ENCODE measurements at places on chromosomes 11 and 22. TPM values are rescaled to one million over a fixed set of nuclear protein-coding genes. Genes with fewer than 3 reads are reported as not detected.
A peak's percentile ranks its signal among the peaks of the same experiment; 100 is the strongest.

DNA sequence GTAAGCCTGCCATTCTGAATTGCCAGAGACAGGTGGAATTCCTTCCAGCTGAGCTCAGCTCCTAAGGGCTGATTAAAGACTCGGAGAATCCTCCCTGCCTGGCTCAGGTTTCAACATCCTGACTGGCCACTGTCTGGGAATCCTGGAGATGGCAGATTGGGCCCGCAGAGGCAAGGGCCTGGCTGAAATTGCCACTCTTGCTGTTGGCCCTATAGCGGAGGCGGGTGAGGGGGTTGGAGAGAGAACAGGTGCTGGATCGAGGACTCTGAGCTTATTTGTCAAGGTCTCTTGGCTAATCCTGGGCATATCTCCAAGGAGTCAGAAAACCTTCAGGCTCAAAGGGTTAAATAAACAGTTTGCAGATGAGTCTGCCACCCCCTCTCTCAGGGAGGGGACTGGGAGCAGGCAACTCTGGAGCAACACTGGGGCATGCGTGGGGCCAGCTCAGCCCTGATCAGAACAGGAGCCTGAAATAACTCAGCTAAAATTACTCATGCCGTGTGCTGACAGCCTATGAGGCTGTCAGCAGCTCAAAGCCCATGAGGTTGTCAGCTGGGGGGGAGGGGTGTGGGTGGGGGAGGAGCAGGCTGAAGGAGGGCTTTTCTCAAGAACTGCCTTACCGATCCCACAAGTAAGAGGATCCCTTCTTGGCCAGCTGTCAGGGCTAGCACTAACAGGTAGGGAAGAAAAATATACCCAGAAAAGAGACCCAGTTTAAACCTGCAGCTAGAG lies 14.7 kb upstream of the MFRP start:
- no peaks in the 10 kb centered on the region for H3K36me3 ChIP-seq
- peaks cover 16% of the 10 kb centered on the region for H3K27me3 ChIP-seq
- H3K27ac ChIP-seq: no peak overlapping the region
- no peak for DNase-seq

GRCh38 chr11:134532131-134532920 lies 120.3 kb upstream of the B3GAT1 start:
- no peaks in the 10 kb centered on the region for H3K27me3 ChIP-seq
- DNase-seq: no peak
- no peak overlapping the region for H3K27ac ChIP-seq
- H3K4me1 ChIP-seq: no peaks in the 10 kb centered on the region
- H3K36me3 ChIP-seq: no peaks in the 10 kb centered on the region
- no peak overlapping the region for H3K4me3 ChIP-seq

DNA sequence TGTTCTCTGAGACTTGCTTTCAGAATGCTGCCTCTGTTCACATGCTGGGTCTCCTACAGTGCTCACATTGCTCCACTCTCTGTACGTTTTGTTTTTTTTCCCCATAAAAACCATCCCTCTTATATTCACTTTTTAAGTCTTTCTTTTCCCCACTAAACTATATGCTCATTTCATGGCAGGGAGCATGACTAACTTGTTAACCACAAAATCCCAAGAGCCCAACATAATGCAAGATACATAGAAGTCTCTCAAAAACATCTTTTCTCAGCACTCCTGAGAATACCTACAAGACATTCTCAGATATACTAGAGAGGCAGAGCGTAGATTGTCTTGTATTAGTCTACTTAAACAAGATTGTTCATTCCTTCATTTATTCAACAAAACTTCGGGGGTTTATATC lies 73.3 kb downstream of the FAM76B start:
- peak overlapping the region; percentile 12 for H3K27ac ChIP-seq
- peaks cover 6% of the 10 kb centered on the region for H3K27me3 ChIP-seq
- no peaks in the 10 kb centered on the region for H3K36me3 ChIP-seq
- no peak for DNase-seq

GRCh38 chr11:64787526-64788320 lies 9.4 kb upstream of the SF1 start:
- no peak overlapping the region for H3K4me3 ChIP-seq
- no peak overlapping the region for H3K27ac ChIP-seq
- no peaks in the 10 kb centered on the region for H3K27me3 ChIP-seq
- no peaks in the 10 kb centered on the region for H3K4me1 ChIP-seq
- peaks cover 14% of the 10 kb centered on the region for H3K36me3 ChIP-seq

DNA sequence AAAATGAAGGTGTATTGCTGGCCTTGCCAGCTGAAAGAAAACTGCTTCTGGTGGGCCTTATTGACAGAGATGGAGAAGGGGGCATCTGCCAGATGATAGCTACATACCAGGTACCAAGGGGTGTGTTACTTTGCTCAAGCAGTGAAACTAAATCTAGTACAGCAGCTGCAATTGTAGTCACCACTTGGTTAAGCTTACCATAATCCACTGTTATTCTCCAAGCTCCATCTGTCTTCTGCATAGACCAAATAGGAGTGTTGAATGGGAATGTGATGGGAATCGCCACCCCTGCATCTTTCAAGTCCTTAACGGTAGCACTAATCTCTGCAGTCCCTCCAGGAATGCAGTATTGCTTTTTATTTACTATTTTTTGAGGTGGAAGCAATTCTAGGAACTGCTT lies 45.8 kb upstream of the LIN7C start:
- no peak overlapping the region for H3K27ac ChIP-seq
- no peak for DNase-seq
- H3K4me3 ChIP-seq: no peak overlapping the region
- no peaks in the 10 kb centered on the region for H3K27me3 ChIP-seq
- no peaks in the 10 kb centered on the region for H3K36me3 ChIP-seq

DNA sequence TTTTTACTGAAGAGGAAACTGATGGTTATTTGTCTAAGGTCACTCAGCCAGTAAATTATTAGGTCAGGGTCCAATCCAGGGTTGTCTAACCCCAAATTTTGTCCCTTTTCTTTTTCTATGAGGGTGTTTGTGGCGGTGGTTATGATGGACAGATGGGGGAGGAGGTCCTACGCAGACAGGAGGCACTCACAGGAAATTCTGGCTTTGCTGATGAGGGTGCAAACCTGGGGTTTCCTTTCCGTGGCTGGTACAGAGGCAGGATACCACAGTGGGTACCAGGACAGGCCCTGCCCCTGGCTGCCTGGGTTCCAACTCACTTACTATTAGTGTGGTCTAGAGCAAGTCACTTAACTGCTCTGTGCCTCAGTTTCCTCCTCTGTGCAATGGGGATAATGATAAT lies 91.0 kb downstream of the RRM1 start:
- H3K27ac ChIP-seq: no peak overlapping the region
- no peaks in the 10 kb centered on the region for H3K36me3 ChIP-seq
- DNase-seq: no peak

DNA sequence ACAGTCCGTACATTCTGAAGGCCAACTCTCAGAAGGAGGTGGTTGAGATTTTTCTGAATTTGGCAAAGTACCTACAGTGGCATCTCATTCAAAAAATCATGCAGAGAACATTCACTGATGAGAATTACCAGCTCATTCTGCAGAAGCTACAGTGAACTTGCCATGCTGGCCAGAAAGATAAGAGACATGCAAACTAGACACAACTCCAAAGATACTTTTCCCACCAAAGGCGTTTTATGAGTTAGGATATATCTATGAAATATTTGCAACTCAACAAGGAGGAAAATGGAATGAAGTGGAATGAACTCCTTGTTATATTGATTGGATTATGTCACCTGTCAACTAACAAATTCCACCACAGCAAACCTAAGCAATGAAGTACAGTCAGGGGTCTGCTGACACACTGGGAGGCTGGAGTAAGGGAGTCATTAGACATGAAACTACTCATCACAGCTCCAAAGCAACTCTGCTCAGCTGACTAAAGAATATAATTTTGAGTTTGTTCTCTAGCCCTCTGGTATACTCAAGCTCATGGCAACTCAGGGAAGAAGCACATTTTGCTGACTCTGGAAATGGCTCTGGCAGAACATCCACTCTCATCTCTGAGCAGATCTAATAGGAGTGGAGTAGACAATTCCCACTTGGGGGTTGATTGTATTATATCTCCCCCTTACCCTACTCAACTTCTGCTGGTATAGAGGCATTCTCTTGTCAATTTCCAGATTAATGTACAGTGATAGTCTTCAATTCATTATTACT lies 22.9 kb downstream of the MAML2 start:
- no peaks in the 10 kb centered on the region for H3K27me3 ChIP-seq
- no peak overlapping the region for H3K4me3 ChIP-seq
- no peak for DNase-seq
- no peaks in the 10 kb centered on the region for H3K36me3 ChIP-seq
- peaks cover 16% of the 10 kb centered on the region for H3K4me1 ChIP-seq

- H3K27me3 ChIP-seq: peaks cover 14% of the 10 kb centered on the region
- no peaks in the 10 kb centered on the region for H3K36me3 ChIP-seq
- no peak for DNase-seq
Measured at GRCh38 chr22:37097346-37097745, 12.2 kb downstream of the TMPRSS6 start.

DNA sequence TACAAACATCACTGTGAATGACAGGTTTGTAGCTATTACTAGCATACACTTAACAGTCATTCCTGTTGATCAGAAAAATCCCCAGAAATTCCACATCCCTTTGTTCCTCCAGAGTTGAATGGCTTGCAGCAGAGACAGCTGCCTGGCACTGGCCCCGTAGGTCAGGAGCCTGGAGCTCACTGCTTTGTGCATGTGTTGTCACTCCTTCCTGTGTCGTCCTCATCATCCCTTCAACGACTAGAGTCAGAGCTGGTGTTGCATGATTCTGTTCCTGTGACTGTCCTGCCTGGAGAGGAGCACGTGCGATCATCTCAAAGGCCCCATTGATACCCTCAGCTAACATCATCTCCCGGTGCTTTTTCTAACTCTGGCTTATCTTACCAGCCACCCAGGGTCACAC lies 58.3 kb downstream of the LDLRAD3 start:
- peak; percentile 75 for DNase-seq
- no peak overlapping the region for H3K4me3 ChIP-seq
- H3K27ac ChIP-seq: peak overlapping the region; percentile 50
- peaks cover 17% of the 10 kb centered on the region for H3K4me1 ChIP-seq

DNA sequence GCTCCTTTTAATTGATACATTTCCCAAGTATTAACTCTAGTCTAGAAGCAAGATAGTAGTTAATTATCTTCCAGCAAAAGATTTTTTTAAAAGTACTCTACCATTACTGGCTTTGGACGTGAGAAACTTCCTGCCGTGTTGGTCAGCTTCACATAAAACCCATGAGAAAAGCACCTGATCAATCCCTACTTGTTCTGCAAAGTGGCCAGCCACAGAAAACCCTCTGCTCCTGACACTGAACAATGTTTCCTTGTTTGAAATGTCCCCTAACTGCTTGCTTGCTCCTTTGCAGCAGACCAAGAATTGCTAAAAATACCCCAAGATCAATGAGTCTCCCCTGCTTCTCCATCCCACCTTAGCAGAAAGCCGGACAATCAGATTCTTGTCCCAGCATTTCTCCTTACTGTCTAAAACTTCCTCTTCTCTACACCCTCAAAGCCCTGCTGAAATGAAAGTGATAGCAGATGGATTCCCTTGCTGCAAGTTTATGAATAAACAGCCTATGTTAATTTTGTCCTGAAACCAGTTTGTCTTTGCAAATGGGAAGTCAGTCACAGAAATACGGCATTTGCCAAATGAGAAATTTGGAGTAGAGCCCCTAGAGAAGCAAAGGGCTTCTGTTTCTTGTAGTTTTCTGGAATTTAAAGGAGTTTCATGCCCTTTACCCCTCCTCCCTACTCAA lies 207.1 kb upstream of the ARHGAP20 start:
- no peaks in the 10 kb centered on the region for H3K36me3 ChIP-seq
- H3K4me3 ChIP-seq: no peak overlapping the region
- no peak for DNase-seq
- no peak overlapping the region for H3K27ac ChIP-seq
- H3K4me1 ChIP-seq: no peaks in the 10 kb centered on the region

DNA sequence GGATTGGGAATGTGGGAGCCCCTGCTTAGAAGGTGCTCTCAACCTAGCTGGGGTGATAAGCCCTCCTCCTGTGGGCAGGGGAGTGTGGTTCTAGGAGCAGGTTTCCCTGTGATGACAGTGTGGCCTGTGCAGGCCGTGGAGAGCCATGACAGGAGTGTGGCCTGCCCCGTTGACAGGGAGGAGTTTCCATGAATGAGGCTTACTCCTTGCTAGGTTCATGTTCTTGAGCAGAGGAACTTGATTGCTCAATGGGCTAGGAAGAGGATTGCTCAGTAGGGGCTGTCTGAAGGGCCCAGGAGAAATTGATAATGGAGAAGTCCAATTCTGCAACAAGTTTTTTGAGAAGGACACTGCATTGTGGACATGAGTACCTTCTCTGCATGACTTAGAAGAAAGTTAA lies 92.0 kb downstream of the PPP6R3 start:
- H3K27ac ChIP-seq: no peak overlapping the region
- H3K4me1 ChIP-seq: peaks cover 17% of the 10 kb centered on the region
- no peaks in the 10 kb centered on the region for H3K27me3 ChIP-seq

- no peak for DNase-seq
- H3K27ac ChIP-seq: no peak overlapping the region
- H3K4me1 ChIP-seq: no peaks in the 10 kb centered on the region
- no peak overlapping the region for H3K4me3 ChIP-seq
Measured at GRCh38 chr22:32622744-32623110, 148.1 kb downstream of the FBXO7 start.

DNA sequence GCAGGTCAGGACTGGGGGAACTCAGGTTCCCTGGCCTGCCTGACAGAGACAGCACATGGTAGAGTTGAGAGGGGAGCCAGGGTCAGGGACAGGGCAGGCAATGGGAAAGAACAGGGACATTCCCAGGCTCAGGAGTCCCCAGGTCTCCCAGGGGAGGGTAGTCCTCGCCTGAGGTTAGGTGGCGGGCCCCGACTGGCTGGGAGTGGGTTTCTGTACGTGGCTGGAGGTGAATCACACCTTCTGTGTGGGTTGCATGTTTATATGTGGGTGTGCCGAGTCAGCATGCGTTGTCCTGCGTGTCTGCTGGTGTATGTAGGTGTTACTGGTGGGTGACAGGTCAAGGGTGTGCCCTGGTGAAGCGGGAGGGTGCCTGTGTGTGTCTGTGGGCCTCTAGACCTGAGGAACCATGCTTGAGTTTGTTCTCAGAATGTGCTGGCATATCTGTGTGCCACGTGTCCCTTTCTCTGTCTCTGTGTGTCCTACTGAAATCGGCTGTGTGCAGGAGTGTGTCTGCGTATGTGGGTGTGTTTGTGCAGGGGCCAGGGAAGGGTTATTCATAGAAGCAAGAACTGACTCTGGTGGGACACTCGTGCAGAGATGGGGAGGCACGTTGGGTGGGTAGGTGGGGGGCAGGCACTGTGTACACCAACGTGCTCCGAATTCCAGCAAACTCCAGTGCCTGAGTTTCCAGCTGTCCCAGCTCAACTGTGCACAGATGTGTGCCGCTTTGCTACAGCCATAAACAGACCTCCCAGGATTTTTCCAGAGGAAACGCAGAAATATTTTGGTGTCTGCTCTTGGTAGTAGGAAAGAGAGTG lies 23.8 kb upstream of the OAF start:
- H3K4me1 ChIP-seq: no peaks in the 10 kb centered on the region
- DNase-seq: no peak
- peaks cover 8% of the 10 kb centered on the region for H3K27me3 ChIP-seq

- H3K27me3 ChIP-seq: peaks cover 6% of the 10 kb centered on the region
- no peaks in the 10 kb centered on the region for H3K4me1 ChIP-seq
- H3K36me3 ChIP-seq: no peaks in the 10 kb centered on the region
- DNase-seq: no peak
Measured at GRCh38 chr22:26992556-26992955, 335.2 kb downstream of the MIAT start.

The VSIG10L2 gene
- not detected for total RNA-seq

The C11orf16 gene
- not detected for total RNA-seq

The MS4A15 gene
- total RNA-seq: not detected

The OR6A2 gene
- 0.46 TPM for total RNA-seq

All from endothelial cell of umbilical vein (primary cell).